ENCODE measurements at places on chromosomes 12 and 14. TPM values are rescaled to one million over a fixed set of nuclear protein-coding genes. Genes with fewer than 3 reads are reported as not detected.

The TDRD9 gene
- total RNA-seq, result 0.39 TPM

- no peak for DNase-seq
These were observed 3.0 kb downstream of the ENDOU start for GRCh38 chr12:47722136-47722834.

GRCh38 chr14:52110441-52111086, 41.7 kb upstream of the NID2 start:
- no peak for DNase-seq

- DNase-seq, result no peak
These were observed 340.4 kb downstream of the NUAK1 start for GRCh38 chr12:105798256-105798845.

GRCh38 chr14:101992708-101993107, 28.3 kb downstream of the DYNC1H1 start:
- no peak for DNase-seq

- DNase-seq, result no peak
These were observed 1.8 kb downstream of the B3GNT4 start for GRCh38 chr12:122205053-122205925.

All from skin of body (tissue), 3 donors.